ENCODE measurements at places on chromosomes 1 and 21. TPM values are rescaled to one million over a fixed set of nuclear protein-coding genes. Genes with fewer than 3 reads are reported as not detected.

The RYR2 gene
- total RNA-seq, result 15.2 TPM

The TXNIP gene
- 877 TPM for total RNA-seq

The APOBEC4 gene
- total RNA-seq, result not detected

The WDR47 gene
- 11.8 TPM for total RNA-seq

The C1orf232 gene
- total RNA-seq, result not detected

DNA sequence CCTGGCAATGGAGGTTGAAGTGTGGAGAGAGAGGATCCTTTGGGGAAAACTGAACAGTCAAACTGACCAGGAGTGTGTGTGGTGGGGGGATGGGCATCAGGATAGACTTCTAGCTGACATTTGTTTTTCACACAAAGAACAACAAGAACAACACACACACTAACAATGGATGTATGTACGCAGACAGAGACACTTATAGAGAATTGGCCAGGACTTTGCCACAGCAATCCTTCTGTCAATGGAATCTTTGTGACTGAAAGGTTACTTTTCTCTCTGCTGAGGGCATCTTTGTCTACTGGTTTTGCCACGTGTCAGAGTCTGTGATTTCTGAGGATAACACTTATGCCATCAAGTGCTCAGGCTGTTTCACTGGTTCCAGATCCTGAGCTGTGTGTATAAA, 12.4 kb upstream of the FCGR2A start:
- H3K27ac ChIP-seq, result no peak overlapping the region
- no peak overlapping the region for H3K4me3 ChIP-seq
- no peaks in the 10 kb centered on the region for H3K36me3 ChIP-seq
- H3K27me3 ChIP-seq, result no peaks in the 10 kb centered on the region
- no peaks in the 10 kb centered on the region for H3K4me1 ChIP-seq
- no peak for DNase-seq

- no peak overlapping the region for H3K27ac ChIP-seq
- no peak for DNase-seq
- H3K4me3 ChIP-seq, result no peak overlapping the region
- no peaks in the 10 kb centered on the region for H3K27me3 ChIP-seq
- no peaks in the 10 kb centered on the region for H3K36me3 ChIP-seq
Measured at GRCh38 chr1:22978299-22978698, 5.6 kb upstream of the LACTBL1 start.

GRCh38 chr1:56441601-56442000, 137.8 kb downstream of the PLPP3 start:
- no peaks in the 10 kb centered on the region for H3K36me3 ChIP-seq
- no peak overlapping the region for H3K27ac ChIP-seq
- H3K27me3 ChIP-seq, result no peaks in the 10 kb centered on the region
- H3K4me1 ChIP-seq, result no peaks in the 10 kb centered on the region
- no peak for DNase-seq

DNA sequence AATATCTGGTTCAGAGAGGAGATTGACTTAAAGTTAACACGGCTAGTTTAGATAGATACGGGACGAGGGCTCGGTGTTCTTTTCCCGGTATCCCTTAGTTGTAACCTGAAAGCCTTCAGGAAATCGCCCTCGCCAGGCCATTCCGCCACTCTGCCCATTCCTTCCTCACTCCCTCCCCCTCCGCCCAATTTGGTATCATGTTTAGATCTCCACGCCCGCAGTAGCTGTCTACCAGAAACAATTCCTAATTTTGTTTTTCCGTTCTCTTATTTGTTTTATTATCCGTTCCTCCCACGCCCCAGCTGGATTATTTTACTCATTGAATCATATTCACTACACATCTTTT, 685 bp upstream of the VAMP4 start:
- no peaks in the 10 kb centered on the region for H3K36me3 ChIP-seq
- peak overlapping the region; percentile 97 for H3K27ac ChIP-seq
- peak overlapping the region; percentile 90 for H3K4me3 ChIP-seq
- H3K27me3 ChIP-seq, result no peaks in the 10 kb centered on the region
- DNase-seq, result no peak

Measured in ascending aorta (tissue), 2 donors.